Aorta (tissue), 5 donors: ENCODE measurements at places on chromosomes 16 and 17. TPM values are rescaled to one million over a fixed set of nuclear protein-coding genes. Genes with fewer than 3 reads are reported as not detected.
A peak's percentile ranks its signal among the peaks of the same experiment; 100 is the strongest.

DNA sequence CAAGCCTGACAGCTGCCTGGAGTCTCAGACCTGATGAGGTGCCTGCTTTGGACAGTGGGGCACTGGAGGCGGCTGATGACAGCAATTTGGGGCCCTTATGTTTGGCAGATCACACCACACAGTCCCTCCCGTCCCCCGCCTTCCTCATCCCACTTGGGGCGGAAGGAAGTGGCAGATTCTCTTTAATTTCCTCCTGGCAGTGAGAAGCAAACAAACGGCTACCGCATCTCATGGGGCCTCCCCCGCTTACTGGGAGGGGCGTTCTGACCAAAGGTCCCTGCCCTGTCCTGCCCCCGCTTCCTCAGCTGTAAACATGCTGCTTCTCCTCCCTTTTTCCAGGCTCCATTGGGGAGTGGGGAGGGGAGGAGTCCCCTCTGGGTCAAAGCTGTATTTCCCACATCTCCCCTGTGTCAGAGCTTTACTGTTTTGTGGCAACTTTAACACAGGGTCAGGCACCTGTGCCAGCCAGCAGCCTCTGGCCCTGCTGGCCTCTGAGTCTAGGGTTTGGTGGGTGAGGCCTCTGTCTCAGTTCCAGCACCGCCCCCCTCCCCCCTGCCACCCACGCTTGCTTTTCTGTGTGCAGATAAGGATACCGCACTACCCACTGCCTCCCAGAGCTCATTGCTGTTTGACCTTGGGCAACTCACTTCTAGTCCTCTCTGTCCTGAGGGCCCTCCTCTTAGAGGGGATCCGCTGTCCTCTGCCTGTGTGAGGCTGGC lies 5.4 kb upstream of the NFATC3 start:
- H3K4me1 ChIP-seq: no peaks in the 10 kb centered on the region
- peak; percentile 81 for DNase-seq

DNA sequence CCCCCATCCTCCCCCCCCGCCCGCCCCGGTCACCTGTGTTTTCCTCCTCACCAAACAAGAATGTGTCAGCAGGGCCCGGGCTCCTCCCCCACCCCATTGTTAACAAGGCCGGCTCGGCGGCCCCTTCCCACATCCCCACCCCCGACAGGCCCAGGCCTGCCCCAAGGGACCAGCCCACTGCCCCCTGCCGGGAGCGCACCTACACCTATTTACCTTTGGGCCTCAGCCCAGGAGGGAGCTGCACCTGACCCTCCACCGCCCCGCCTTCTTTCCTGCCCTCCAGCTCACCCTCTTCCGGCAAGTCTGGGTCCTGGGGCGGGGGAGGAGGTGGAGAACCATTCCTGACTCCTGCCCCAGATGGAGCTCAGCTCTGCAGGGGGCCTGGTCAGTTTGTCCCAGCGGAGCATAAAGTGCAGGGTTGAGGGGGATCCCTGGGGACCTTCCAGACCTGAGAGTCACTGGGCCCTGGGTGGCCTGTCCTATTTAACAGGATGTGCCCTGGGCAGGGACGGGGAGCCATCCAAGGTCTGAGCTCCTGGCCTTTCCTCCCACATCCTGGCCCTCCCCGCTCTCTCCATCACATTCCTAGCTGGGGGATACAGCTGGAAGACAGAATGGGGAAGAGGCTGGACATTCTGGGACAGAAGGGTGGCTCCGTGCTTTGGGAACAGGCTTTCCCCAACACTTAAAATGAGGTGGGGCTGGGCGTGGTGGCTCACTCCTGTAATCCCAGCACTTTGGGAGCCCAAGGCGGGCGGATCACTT lies 8.3 kb downstream of the FOXJ1 start:
- no peak overlapping the region for H3K4me3 ChIP-seq
- DNase-seq: no peak
- no peaks in the 10 kb centered on the region for H3K27me3 ChIP-seq
- no peaks in the 10 kb centered on the region for H3K4me1 ChIP-seq
- no peak overlapping the region for H3K27ac ChIP-seq

DNA sequence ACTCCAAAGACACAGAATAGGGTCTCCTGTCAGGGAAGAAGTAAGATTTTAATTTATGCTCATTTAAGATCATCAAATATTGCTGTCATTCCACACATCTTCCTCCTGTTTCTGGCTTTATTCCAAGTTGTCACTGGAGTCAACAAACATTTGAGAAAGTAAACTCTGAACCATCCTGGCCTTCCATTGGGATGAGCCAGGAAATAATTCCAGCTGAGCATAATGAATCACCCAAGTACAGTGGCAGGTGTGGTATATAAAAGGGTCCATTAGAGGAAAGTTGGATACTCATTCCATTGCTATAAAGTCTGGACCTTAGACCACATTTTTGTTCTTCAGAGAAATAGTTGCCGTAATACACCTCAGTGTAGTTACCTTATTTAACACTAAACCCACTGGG lies 246.1 kb downstream of the SLC39A11 start:
- no peaks in the 10 kb centered on the region for H3K27me3 ChIP-seq
- no peak overlapping the region for H3K4me3 ChIP-seq
- H3K4me1 ChIP-seq: no peaks in the 10 kb centered on the region
- no peak overlapping the region for H3K27ac ChIP-seq
- DNase-seq: no peak

DNA sequence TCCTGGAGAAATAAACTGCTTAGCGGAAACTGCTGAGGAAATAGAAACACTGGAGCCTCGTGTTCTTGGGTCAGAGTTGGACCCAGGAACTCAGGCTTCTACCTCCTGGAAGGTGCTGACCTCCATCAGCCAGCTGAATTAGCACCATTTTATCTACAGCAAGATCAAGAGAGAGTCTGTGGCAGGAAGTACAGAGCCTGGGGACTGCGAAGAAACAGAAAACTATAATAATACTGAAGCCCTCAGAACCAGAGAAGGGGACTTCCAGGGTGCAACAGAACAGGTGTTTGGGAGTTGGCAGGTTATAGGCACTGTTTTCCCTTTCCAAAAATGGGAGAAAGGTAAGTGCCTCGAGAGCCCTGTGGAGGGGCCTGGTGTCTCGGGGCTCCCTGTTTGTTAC lies 379.7 kb downstream of the CA10 start:
- H3K36me3 ChIP-seq: no peaks in the 10 kb centered on the region
- H3K4me3 ChIP-seq: no peak overlapping the region
- DNase-seq: no peak
- H3K4me1 ChIP-seq: no peaks in the 10 kb centered on the region

- DNase-seq: peak; percentile 42
- H3K27me3 ChIP-seq: no peaks in the 10 kb centered on the region
- no peak overlapping the region for H3K27ac ChIP-seq
Measured at GRCh38 chr17:82327289-82327688, 6.3 kb downstream of the SECTM1 start.

DNA sequence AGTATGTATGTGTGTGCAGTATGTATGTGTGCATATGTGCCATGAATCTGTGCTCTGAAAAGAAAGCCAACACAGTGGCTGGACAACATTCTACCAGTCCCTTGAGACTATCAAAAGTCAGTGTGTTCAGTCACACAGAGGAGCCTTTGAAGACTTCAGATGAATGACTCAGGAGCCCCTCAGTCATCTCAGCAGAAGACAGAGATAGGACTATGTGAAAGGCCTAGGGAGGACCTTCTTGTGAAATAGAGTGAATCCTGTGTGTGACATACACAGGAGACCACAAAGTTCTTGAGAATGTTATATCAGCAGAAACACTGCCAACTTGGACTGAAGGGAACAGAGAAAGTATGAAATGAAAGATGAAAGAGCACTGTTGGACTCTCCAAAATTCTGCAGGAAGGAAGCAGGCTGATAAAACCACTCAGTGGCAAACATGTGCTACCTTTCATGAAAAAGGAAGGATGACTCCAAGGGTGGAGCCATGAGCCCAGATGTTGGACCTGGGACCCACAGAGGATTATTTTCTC lies 108.4 kb downstream of the METRNL start:
- DNase-seq: no peak
- no peaks in the 10 kb centered on the region for H3K36me3 ChIP-seq
- H3K4me1 ChIP-seq: no peaks in the 10 kb centered on the region
- no peak overlapping the region for H3K27ac ChIP-seq
- no peaks in the 10 kb centered on the region for H3K27me3 ChIP-seq
- no peak overlapping the region for H3K4me3 ChIP-seq

DNA sequence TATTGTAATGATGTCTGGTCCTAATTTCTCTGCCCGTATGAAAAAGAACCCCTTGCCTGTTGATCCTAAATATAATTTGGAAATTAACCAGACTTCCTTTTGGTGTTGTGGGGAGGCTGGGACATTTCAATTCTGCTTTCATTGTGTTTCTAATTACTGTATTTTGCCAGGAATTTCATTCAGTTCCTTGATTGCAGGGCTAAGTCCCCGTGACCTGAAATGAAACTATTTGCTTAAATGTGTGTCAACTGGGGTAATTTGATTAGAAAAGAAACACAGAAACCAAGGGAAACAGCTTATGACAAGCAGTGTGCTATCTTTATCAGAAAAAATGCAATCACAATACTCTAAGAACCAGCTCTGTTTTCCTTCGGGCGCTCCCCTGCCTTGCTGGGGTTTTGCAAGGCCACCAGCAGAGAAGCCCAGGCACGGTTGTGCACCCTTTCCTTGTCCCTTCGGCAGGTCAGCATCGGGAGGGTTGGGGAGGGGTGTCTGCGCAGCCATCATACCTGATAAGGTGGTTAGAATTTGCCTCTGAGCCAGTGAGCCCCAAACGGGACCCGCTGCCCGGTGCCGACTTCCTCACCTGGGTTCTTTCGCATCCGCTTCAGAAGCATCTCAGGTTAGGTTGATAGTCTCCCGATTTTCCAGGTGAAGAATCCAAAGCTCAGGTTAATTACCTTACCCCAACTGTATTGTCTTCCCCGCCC lies 19.4 kb downstream of the KLHL36 start:
- no peak for DNase-seq
- no peak overlapping the region for H3K27ac ChIP-seq
- no peak overlapping the region for H3K4me3 ChIP-seq
- no peaks in the 10 kb centered on the region for H3K4me1 ChIP-seq
- H3K27me3 ChIP-seq: no peaks in the 10 kb centered on the region
- H3K36me3 ChIP-seq: no peaks in the 10 kb centered on the region

- no peak for DNase-seq
- H3K27ac ChIP-seq: no peak overlapping the region
- no peaks in the 10 kb centered on the region for H3K27me3 ChIP-seq
- no peak overlapping the region for H3K4me3 ChIP-seq
- H3K4me1 ChIP-seq: no peaks in the 10 kb centered on the region
- no peaks in the 10 kb centered on the region for H3K36me3 ChIP-seq
Measured at GRCh38 chr16:63613701-63614100, 1508.2 kb downstream of the CDH11 start.

DNA sequence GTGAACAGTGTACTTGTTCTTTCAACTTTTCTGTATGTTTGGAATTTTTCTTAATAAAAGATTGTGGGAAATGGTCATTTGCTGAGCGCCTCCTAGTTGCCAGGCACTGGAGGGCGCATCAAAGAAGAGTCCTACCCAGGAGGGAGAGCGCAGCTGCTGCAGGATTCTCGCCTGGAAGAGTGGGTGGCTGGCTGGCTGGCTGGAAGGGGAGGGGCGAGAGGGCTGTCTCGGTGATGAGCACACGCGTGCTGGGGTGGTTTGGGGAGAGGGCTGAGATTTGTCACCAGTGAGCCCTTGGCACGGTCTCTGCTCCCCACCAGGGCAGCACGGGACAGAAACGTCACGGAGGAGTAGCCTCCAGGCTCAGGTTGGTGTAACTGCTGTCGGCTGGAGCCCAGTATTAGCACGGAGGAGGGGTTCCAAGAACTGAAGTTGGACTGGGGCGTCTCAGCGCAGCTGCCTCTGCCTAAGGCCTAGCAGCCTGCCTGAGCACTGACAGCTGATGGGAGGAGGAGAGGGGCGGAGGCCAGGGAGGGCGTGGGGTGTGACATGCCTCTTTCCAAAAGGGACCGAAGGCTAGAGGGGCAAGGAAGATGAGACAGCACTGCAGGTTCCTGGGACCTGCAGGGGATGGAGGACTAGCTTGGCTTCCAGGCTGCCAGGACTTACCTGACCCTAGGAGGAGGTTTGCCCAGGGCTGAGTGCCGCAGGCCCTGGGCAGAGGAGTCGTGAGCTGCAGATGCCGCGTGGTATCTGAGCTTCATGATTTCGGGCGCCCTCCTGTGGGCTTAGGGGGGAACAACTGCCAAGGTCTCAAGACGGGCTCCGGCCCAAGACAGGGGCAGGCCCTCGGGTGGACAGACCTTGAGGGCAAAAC lies 5.7 kb downstream of the LDHD start:
- H3K27ac ChIP-seq: no peak overlapping the region
- no peak overlapping the region for H3K4me3 ChIP-seq
- DNase-seq: peak; percentile 93
- no peaks in the 10 kb centered on the region for H3K36me3 ChIP-seq
- no peaks in the 10 kb centered on the region for H3K27me3 ChIP-seq

DNA sequence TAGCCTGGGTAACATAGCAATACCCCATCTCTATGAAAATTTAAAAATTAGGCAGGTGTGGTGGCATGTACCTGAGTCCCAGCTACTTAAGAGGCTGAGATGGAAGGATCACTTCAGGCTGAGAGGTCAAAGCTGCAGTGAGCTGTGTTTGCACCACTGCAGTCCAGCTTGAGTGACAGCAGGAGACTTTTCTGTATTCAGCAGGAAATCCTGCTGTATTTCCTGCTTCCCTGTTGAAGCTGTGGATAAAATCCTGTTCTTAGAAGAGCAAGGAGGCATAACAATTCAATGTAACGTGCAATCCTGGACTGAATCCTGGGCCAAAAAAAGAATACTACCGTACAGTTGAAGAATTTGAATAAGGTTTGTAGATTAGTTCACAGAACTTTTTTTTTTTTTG lies 62.2 kb downstream of the FBXL20 start:
- H3K27ac ChIP-seq: no peak overlapping the region
- no peaks in the 10 kb centered on the region for H3K27me3 ChIP-seq
- no peaks in the 10 kb centered on the region for H3K36me3 ChIP-seq

DNA sequence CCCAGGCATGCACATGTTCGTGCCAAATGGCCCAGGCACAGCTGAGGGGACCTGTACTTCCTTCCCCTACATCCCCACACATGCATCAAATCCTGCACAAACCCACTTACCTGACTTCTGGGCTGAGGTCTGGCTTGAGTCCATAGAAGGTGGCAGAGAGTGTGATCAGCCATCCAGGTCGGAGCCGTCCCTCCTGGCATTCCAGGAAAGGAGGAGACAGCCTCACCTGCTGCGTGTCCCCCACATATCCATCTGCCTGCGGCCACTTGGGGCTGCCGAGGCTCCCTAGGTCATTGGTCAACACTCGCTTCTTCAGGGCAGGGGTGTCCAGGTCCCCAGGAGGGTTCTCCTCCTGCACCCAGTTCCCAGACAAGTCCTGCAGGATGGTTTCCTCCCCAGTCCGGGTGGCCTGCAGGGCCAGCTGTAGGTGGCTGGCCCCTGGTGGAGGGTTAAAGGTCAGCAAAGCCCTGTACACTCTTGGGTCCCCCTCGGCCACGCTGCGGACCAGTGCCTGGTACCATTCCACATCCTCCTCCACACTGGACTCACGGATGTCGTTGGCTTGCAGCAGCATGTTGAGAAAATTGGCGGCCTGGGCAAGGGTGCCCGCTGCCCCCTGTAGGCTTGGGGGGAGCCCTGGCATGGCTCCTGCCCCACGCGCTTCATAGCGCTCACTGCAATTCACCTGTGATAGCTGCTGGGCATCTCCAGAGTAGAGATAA lies 709 bp downstream of the GPR179 start:
- DNase-seq: peak; percentile 43
- no peaks in the 10 kb centered on the region for H3K4me1 ChIP-seq
- H3K27ac ChIP-seq: no peak overlapping the region
- H3K36me3 ChIP-seq: no peaks in the 10 kb centered on the region
- H3K27me3 ChIP-seq: no peaks in the 10 kb centered on the region

- H3K4me1 ChIP-seq: no peaks in the 10 kb centered on the region
- DNase-seq: no peak
- no peak overlapping the region for H3K27ac ChIP-seq
- H3K27me3 ChIP-seq: no peaks in the 10 kb centered on the region
Measured at GRCh38 chr17:76363107-76363842, 9.6 kb upstream of the PRPSAP1 start.

The PRR35 gene
- total RNA-seq: not detected

The SLC52A1 gene
- total RNA-seq: not detected

The NPIPA3 gene
- 8.0 TPM for total RNA-seq

The ZNF23 gene
- total RNA-seq: 11.7 TPM

The CIBAR2 gene
- total RNA-seq: 0.57 TPM
